Fibroblast of pulmonary artery (primary cell): ENCODE measurements at places on chromosomes 12 and 14.

DNA sequence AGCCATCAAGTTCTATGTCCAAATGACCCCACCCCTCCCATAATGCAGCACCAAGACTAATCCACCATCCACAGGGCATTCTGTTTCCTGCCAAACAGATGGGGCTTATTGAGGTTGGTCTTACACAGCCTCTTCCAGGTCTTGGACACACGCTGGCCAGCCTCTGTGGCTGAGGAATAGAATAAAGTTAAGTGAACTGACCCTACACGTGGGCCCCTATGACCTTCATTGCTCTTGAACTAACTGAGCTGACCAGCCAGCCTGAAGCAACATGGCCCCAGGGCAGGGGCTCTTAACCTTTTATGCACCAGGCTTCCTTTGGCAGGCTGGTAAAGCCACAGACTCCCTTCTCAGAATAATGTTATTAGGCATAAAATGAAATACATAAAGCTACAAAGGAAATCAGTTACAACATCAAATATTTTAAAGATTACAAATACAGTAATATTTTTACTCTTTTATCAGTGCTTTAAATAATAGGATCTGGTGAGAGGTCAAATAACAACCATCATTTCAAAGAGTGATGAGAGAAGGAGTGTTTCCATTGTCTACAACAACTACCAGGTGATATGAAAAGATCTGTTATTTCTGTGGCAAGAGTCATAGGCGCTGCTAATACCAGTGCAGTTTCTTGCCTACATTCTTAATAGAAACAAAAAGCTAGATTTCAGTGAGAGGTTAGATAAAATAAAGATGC, 192.9 kb upstream of the NUDT4 start:
- no peak for DNase-seq

GRCh38 chr12:104593482-104593881, 136.7 kb downstream of the CHST11 start:
- no peak for DNase-seq

DNA sequence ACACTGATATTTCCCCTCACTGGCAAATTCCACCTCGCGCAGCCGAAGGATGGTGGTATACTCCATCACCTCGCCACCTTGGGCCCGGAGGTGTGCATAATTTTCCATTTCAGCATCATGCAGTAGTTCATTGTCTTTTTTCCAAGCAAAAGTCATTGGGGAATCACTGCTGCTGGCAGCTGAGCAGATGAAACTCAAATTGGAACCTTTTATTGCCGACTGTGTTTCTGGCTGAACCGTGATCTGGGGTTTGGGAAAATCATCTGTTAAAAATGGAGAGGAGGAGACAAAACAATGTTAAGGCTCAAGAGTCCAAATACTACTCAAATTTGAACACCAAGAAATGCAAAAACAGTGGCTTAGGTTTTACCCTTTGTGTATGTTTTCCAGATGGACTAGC, 39.7 kb downstream of the LRIG3 start:
- no peak for DNase-seq

DNA sequence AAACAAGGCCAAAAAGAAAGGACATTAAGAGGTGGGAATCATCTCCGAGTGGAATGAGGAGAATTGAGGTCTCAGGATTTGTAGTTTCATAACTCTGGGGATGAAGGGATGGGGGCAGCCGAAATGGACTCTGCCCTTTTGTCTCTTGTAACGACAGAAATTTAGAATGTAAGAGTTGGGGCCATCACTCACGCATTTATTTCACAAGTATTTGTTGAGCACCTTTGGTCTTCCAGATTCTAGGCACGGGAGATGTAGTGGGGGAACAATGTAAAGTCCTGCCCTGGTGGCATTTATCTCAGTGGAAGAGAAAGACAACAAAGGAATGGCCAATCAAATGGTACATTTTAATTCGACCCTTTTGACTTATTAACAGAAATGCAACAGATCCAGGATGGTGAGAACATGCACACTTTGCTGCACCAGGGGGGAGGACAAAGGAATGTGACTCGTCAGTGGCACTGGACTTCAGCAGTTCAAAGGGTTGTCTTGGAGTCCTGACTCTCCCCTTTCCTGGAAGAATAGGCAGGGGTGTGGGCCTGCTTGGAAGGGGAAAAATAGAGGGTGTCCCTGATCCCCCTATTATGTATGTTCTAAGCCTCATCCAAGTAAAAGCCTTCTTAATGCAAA, 102.0 kb downstream of the TMEM30B start:
- peak; percentile 38 for DNase-seq

GRCh38 chr12:58757422-58757821, 162.9 kb downstream of the LRIG3 start:
- DNase-seq: peak; percentile 79

DNA sequence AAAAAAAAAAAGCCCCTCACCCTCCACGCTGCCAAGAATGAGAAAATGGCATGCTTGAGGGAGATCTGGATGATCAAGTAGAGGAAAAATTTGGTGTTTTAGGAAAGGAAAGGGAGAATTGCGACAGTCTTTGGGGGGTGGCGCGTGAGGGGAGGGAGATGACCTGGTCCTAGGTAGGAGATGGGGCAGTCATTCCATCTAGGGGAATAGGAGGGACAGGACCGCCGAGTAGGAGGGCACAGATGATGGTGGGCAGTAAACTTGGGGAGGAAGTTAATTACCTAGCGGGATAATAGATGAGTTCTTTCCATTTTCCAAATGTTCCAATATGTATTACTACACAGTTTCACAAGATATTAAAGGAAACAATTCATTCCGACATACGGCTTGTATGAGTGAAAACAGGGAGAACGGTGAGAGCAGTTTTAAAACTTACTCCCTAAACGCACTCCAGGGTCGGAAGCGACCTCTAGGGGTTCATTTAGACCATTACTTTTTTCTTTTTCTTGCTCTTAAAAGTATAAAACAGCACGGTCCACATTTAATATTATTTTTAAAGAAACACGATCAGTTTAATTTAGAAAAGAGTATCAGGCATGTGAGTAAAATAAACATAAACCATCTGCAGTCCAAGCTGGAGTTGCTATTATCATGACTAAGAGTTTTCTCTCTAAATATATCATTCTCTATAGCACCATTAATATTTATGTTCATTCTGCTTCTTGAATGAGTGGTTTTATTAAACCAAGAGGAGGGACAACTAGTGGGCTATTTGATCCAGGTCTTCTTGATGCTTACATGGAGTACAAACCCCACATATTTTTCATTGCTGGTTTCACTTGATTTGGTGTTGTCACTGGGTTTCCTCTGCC, 3.0 kb upstream of the FNTB start:
- DNase-seq: peak; percentile 78

DNA sequence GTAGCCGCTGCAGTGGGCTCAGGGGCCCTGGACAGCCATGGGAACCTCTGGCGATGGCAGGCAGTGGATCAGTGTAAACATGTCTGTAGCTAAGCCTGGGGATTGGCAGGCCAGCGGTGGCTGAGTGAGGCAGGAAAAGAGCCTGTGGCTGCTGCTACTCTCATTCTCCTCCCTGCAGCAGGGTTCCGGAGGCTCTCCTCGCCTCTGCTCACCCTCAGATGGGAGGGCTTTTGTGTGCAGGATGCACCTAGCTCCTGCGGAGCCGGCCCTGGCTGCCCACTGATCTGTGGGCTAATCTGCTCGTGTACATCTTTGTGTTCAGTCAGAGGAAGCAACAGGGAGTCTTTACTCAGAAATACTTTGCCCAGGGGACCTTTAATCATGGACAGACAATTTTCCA, 59.5 kb downstream of the GALNT8 start:
- DNase-seq: no peak
